ENCODE measurements at places on chromosomes 5 and 9. TPM values are rescaled to one million over a fixed set of nuclear protein-coding genes. Genes with fewer than 3 reads are reported as not detected.

Gene PTPN3
- 5.0 TPM for total RNA-seq

Gene IL13
- not detected for total RNA-seq

Gene WWC1
- total RNA-seq, result 48.7 TPM

Gene WNK2
- total RNA-seq, result not detected

Gene FREM1
- 0.05 TPM for total RNA-seq

Gene PALM2AKAP2
- 6.3 TPM for total RNA-seq

Gene AGXT2
- total RNA-seq, result not detected

Gene PCDHB3
- not detected for total RNA-seq

Gene SPATA31D4
- total RNA-seq, result not detected

Gene ZFP37
- 1.2 TPM for total RNA-seq

Gene IFNA21
- not detected for total RNA-seq

Gene FOXD4L4
- total RNA-seq, result 0.14 TPM

Gene GABRP
- total RNA-seq, result not detected

Gene IFNK
- total RNA-seq, result not detected

Gene PCDHB6
- total RNA-seq, result 0.13 TPM

Gene BAAT
- 0.03 TPM for total RNA-seq

Gene PCDHB14
- total RNA-seq, result 0.08 TPM

Gene ANKRD33B
- total RNA-seq, result 4.9 TPM

Gene MAMDC4
- 7.4 TPM for total RNA-seq

Gene TMEM232
- 0.77 TPM for total RNA-seq

Gene BNC2
- 7.4 TPM for total RNA-seq

Gene SCGB3A2
- total RNA-seq, result not detected

Gene LHX3
- total RNA-seq, result not detected

Gene KLF9
- 6.0 TPM for total RNA-seq

Gene SLC6A7
- 0.03 TPM for total RNA-seq

Gene ANGPTL2
- total RNA-seq, result 5.0 TPM

Gene PDGFRB
- total RNA-seq, result 5.4 TPM

Gene ZNF883
- 4.7 TPM for total RNA-seq

Gene LEAP2
- total RNA-seq, result 0.77 TPM

Gene IL31RA
- 6.9 TPM for total RNA-seq

Gene TRAPPC13
- total RNA-seq, result 14.6 TPM

Gene SPRY4
- total RNA-seq, result 27.9 TPM

Gene GMCL2
- not detected for total RNA-seq

Gene FGFR4
- total RNA-seq, result 3.4 TPM

Gene TMC1
- not detected for total RNA-seq

Gene PDE4D
- 1.0 TPM for total RNA-seq

Gene ADGRD2
- not detected for total RNA-seq

Gene PCDH1
- total RNA-seq, result 4.4 TPM

Gene ZNF300
- total RNA-seq, result 8.3 TPM

Gene PTGER4
- total RNA-seq, result 9.2 TPM

Gene GGTA1
- total RNA-seq, result not detected

Gene SLC1A3
- 27.1 TPM for total RNA-seq

Gene UNC5A
- 0.05 TPM for total RNA-seq

Gene PCDHA4
- total RNA-seq, result 0.07 TPM

Gene LHX6
- 0.77 TPM for total RNA-seq

Gene SNAPC4
- total RNA-seq, result 13.5 TPM

Gene LCN10
- not detected for total RNA-seq

Gene CDK9
- total RNA-seq, result 73.6 TPM

Gene LRRC14B
- not detected for total RNA-seq

Gene APBA1
- 1.3 TPM for total RNA-seq

Gene SLC36A3
- not detected for total RNA-seq

Gene RECK
- total RNA-seq, result 5.2 TPM

Gene CANX
- 346 TPM for total RNA-seq

Gene INSL6
- not detected for total RNA-seq

Gene NKD2
- not detected for total RNA-seq

Gene PRRT1B
- total RNA-seq, result not detected

Gene SLC36A2
- not detected for total RNA-seq

Gene PCDHB15
- total RNA-seq, result 0.10 TPM

Gene NMUR2
- total RNA-seq, result not detected

Gene SLC45A2
- total RNA-seq, result not detected

All from HT1080 (cell line).